ENCODE measurements at places on chromosomes 12 and 14. TPM values are rescaled to one million over a fixed set of nuclear protein-coding genes. Genes with fewer than 3 reads are reported as not detected.

GRCh38 chr14:54554401-54554800 is 12.5 kb upstream of the SAMD4A start:
- no peak for DNase-seq

- DNase-seq: no peak
These were observed 39.0 kb upstream of the ELK3 start for GRCh38 chr12:96155181-96155580.

- no peak for DNase-seq
These were observed 18.1 kb upstream of the KSR2 start for GRCh38 chr12:117986705-117987469.

GRCh38 chr12:101772012-101772775 is 32.9 kb upstream of the SYCP3 start:
- peak; percentile 38 for DNase-seq

DNA sequence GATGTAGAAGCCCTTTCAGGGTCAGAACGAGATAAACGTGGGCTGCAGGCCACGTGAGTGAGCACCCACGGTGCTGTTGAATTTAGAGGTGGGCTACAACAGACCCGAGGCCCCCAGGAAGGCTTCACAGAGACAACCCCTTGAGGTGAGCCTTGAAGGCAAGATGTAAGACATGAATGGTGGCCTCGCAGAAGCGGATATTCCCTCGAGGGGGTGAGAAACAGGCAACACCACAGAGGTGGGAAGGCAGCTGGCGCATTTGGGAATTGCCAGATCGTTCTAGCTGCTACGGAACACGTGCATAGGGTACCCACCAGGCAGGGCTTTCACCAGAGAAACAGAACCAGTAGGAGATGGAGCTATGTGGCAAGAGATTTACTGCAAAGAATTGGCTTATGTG is 22.6 kb upstream of the ATP2A2 start:
- DNase-seq: no peak

GRCh38 chr14:66487164-66487563 is 993 bp downstream of the CCDC196 start:
- DNase-seq: no peak

Gene ZNF839
- total RNA-seq: 15.6 TPM

Gene B4GALNT3
- total RNA-seq: 39.2 TPM

Gene KERA
- total RNA-seq: not detected

Gene ABCD2
- 0.15 TPM for total RNA-seq

Gene GPR162
- 51.0 TPM for total RNA-seq

Data from cardiac muscle cell (in vitro differentiated cells and primary cell).